ENCODE measurements at places on chromosomes 3 and 15.

DNA sequence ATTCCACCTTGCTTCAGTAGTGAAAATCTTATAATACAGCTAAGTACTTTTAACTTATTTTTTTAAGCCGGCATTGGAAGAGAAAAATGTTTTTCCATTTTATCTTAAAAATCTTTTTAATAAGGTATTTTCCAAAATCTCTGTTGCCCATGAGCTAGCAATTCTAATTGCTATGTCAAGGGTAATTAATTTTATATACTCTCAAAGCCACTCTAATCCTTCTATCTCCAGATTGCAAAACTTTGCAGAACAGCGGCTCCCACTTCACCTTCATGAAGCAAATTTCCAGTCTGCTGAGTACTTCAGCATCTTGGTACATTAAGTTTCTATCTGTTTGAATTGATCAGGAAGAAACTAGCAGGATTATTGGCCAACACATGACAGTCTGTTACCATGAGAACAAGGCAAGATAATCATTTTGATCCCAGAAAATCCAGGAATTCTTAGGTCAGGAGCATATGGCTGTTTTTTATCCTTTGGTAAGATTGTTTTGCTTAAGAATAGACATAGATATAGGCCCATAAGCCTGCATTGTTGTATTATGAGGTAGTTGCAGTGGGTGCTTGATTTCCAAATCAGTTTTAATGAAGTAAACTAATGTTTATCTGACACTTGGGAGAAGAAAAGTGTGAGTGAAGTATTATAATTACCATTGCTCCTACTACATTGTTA, 6.0 kb downstream of the TIPARP start:
- no peak for DNase-seq

DNA sequence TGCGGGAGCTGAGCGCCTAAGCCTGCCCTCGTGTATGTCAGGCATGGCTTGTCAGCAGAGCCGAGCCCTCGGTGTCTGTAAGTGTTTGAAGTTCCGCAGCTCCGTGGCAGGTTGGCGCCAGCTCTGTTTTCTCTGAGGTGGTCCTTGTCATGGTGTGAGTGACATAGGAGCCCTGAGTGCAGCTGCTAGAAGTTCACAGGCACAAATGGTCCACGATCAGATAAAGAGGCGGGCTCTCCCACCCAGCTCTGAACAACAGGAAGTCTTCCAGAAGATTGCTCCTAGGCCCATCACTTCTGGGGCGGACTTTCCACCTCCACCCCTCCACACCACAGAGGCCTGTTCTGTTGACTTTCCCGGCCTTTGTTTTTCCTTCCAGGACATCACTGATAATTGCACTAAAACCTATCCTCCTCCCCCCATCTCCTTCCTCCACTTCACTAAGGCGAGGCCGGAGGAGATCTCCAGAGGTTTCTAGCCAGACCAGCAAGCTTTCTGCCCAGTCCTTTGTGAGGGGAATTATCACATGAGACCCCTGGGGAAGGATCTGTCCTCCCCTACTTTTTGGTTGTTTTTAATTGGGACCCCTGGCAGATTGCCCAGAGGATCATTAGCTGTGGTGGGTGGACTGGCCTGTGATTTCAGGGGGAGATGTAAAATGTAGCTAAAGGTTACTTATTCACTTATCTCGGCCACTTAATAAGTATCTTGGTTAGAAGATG, 19.9 kb downstream of the ITPR1 start:
- DNase-seq: no peak

- DNase-seq: no peak
These were observed 370.1 kb upstream of the ONECUT1 start for GRCh38 chr15:53160092-53160704.

GRCh38 chr3:87461036-87461435, 184.7 kb upstream of the POU1F1 start:
- no peak for DNase-seq

- DNase-seq: peak; percentile 72
These were observed 286.7 kb upstream of the TGFBR2 start for GRCh38 chr3:30319713-30320112.

DNA sequence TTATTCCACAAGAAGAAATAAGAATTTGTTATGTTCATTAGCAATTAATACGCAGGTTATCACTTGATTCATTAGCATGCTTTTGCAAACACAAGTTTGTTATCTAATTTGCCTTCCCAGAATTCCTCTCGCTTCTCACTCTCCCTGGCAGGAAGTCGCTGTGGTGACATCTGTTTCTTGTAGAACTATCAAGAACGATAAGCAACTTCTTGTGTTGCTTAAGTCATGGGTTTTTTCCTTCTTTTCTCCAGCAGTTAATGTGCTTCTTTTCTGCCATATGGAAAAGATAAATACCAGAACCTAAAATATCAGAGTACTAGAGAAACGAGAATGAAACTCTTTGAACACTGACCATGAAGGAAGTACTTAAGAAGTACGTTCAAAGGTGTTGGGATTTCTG, 99.8 kb upstream of the CHMP2B start:
- DNase-seq: no peak

- no peak for DNase-seq
These were observed 66.8 kb downstream of the CD200R1L start for GRCh38 chr3:112779558-112780480.

DNA sequence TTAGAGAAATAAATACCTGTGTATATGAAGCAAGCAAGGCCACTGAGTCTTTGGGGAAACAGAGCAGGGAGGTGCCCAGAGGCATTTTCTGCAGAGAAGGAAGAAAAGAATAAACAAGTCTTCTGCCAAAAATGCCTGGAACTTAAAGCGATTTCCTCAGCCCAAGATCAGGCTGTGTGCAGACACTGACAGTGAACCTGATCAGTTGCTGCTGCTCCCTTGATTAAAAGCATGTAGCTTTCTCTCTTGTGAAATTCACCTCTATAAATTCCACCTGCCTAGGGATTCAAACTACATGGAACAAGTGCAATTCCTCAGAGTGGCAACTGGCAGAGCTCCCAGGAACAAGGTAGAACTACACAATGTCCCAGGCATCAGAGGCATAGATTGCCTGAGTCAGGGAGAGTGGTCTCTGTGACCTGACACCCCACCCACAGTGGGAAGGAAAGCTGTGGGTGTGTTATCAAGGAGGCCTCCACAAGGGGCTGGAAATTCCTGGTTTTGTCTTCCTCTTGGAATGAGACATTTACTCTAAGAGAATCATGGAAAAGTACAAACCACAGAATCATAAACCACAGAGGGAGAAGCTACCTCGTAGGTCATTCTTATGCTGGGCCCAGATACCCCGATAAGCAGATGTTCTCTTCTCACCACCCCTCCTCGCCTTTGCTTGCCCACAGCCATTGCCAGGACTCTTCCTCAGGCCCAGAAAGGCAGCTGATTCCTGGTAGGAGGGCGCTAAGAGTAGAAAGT, 1.8 kb upstream of the ZBTB38 start:
- DNase-seq: peak; percentile 35

GRCh38 chr3:87426918-87427317, 150.5 kb upstream of the POU1F1 start:
- DNase-seq: no peak

- DNase-seq: no peak
These were observed 88.5 kb downstream of the CSNK1G1 start for GRCh38 chr15:64267331-64267973.

DNA sequence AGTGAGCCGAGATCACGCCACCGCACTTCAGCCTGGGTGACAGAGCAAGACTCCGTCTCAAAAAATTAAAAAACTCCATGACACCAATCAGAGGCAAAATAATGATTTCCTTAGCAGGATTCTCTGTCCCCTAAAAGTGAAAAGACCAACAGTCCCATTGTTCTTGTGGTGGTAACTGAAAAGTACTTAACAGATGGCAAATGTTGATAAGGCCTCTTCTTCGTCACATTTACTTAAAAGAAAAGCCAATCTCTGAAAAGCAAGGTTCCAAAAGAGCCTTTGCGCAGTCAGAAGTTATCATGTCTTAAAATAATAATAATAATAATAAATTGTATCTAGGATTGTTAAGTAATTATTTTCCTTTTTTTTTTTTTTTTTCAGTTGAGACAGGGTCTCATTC, 56.0 kb upstream of the TASOR start:
- no peak for DNase-seq

GRCh38 chr3:69405067-69405466, 19.2 kb upstream of the FRMD4B start:
- DNase-seq: no peak

DNA sequence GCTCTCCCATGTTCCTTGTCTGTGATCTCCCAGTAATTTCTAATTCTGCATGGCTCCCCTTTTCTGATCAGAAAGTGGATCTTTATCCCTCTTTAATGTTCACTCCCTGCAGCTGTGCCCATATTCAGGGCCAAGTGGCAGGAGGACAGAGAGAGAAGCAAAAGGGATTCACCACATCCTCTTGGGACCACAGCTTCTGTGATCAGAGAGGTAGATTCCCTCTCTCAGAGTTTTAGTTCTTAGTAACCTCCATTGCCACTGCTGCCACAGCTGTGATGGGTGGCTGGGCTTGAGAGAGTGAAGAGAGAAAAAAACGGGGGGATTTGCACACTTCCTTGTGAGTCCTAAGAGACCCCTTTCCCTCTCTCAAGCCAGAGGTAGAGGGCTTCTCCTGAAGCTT, 49.2 kb downstream of the GLCE start:
- no peak for DNase-seq
